AG09319 (cell line): ENCODE measurements at places on chromosomes 5 and 9.

DNA sequence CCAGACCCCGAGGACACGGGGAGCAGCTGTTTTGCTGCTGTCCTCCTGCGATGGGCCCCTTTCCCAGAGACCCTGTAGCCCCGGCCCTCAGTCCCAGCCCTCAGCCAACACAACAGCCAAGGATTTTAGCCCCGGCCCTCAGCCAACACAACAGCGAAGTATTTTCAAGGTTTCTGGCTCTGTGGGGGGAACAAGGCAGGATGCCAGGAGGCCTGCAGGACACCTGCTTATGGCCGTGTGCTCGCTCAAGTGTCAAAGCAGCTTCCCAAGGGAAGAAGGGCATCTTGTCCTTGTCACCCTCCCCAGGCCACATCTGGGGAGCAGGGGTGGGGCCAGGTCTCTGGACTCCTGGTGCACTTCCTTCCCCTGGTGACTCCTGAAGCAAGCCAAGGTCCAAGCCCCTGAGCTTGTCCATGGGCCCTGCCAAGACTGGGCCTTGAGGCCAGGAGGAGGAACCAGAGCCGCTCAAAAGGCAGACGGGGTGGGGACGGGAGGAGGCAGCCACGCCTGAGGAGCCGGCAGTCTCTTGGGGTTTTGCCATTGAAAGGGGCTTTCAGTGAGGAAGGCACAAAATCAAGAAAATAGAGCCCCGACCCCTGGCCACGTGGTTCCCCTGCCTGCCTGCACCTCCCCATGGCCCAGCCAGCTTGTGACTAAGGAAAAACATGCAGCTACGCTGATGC is 10.8 kb downstream of the KCNT1 start:
- DNase-seq = no peak

- DNase-seq = no peak
Measured at GRCh38 chr5:147464211-147464610, 45.7 kb downstream of the DPYSL3 start.

GRCh38 chr9:35716230-35716629 is 15.8 kb downstream of the TLN1 start:
- no peak for DNase-seq

- DNase-seq = no peak
Measured at GRCh38 chr5:59592101-59592500, 301.4 kb downstream of the PDE4D start.

- DNase-seq = no peak
Measured at GRCh38 chr9:137167747-137168572, 1.9 kb downstream of the LRRC26 start.

DNA sequence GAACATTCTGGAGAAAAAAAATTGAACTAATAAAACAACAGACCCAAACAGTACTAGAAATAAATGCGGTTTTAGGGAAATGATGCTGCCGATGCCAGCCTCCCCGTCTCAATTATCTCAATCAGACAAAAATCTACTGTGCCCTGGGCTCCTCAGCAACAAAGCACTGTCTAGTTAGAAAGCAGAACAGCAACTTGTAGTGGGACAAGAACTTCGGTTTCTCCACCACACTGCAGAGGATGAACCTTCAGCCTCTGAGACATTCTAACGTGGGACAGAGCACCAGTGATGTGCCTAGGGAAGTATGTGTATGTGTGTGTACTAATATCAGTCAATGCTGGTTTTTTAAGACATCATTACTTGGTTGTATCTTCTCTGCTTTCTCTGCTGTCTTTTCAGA is 11.1 kb upstream of the CAST start:
- no peak for DNase-seq

- no peak for DNase-seq
Measured at GRCh38 chr5:44443172-44443571, 54.0 kb upstream of the FGF10 start.

GRCh38 chr9:130872912-130873503 is 23.6 kb downstream of the QRFP start:
- DNase-seq = no peak

DNA sequence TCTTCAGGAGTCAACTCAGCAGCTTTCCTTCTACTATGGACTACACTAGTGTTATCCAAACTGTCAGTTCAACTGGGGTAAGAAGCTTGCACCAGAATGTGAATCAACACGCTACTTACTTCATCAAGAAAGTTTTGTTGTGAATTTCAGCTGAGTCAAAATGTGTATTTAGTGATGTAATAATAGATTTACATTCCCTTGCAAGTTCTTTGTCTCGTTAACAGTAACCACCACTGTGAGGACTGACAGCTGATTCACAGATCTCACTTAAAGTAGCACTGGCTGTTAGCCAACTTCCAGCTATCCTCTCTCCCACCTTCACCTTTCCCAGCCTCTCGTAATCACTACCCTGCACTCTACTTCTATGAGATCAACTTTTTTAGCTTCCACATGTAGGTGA is 445.3 kb downstream of the NTRK2 start:
- DNase-seq = no peak

GRCh38 chr9:72924154-72924790 is 28.6 kb downstream of the ALDH1A1 start:
- DNase-seq = no peak

- no peak for DNase-seq
Measured at GRCh38 chr5:73497497-73498056, 665 bp upstream of the BTF3 start.

DNA sequence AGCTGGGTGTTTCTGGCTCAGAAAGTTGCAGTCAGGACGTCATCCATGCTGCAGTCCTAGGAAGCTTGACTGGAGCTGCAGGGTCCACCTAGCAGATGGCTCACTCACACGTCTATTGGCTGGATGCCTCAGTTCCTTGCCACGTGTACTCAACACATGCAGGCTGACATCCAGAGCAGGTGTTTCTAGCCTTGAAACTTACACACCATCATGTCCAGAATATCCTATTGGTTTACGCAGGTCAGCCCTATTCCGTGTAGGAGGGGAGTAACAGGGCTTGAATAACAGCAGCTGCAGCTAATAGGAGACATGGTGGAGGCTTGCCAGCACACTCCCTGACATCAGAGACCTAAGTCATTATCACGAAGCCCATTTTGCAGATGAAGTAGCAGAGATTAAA is 473.5 kb downstream of the ACTL7B start:
- DNase-seq = no peak

DNA sequence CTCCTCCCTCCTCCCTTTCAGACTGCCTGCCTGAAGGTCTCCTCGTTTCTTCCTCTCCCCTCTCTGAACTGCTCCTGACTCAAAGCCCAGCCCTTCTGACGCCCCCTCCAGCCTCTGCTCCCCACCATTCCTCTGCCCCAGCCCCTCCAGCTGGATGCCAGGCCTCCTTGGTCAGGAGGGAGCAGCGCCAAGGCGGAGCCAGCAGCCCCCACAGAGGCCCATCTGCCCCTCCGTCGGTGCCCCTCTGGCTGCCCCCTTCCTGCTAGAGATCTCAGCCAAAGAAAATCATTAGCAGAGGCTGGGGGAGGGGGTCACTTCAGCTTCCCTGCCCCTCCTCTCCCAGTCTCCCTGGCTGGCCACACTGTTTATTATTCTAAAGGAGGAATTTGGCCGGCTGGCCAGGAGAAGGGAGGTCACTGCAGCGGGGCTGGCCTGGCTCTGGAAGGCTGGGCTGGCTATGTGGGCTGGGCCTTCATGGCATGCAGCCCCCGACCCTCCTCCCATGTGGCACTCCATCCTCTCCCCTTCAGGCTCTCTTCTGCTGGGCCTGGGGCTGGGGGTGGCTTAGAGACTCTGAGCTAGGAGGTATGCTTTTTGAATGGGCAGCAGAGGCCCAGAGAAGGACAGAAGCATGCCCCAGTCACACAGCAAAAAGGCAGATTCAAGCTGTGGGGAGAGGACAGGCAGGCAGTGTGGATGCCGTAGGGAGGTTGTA is 16.9 kb downstream of the PDGFRB start:
- DNase-seq = no peak

- DNase-seq = no peak
Measured at GRCh38 chr5:65061250-65061973, 292.7 kb downstream of the CWC27 start.

GRCh38 chr5:39587675-39588074 is 162.9 kb upstream of the DAB2 start:
- no peak for DNase-seq

GRCh38 chr5:169063316-169063953 is 237.5 kb downstream of the SLIT3 start:
- no peak for DNase-seq

DNA sequence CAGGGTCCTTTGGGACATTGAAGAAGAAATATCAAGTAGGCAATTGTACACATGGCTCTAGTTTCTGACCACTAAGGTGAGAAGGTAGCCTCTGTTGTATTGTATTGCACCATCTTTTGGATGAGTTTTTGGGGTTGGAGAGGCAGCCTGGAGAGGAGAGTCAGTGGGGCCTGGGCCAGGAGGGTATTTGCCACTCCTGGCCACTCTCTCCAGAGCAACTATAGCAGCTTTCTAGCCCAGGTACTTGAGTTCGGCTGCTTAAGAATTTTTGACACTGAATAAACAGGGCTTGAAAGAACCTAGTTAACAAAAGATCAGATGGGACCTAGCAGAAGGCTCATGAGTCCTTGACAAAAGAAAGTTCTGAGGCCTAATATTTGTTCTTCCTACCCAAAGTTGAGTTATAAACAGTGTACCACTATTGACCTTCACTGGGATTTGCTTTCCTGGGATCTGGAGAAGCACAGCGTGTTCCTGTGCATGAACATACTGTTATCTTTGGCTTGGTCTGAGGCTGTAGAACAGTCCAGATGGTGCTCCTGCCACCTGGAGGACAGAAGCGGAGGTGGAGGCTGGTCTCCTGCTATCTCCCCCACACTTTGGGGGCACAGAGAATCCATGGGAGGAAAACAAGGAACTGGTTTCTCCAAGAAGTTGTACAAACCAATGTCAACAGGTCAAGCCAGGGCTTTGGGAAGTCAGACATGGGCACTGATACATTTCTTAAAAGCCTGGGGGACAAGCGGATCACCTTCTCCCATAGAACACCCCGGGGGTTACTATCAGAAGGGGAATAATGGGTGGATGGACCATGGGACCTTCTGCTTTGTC is 110.4 kb upstream of the LIFR start:
- peak; percentile 5 for DNase-seq

DNA sequence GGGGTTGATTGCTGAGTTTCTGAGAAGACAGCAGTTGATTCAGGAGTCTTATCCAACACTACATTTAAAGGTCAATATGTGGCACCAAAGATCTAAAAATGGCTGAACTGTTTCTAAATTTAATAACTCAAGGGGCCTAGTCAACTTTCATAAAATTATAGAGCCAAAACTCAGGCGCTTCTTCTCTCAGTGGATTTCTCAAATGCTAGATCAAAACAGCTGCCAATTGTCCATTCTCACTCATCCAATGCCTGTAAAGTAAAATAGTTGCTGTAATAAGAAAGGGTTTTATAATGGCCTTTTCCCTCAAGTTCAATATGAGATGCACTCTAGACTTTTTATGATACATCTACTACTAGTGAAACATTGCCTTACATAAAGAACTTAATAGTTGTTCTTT is 26.5 kb downstream of the ADAMTSL1 start:
- no peak for DNase-seq

DNA sequence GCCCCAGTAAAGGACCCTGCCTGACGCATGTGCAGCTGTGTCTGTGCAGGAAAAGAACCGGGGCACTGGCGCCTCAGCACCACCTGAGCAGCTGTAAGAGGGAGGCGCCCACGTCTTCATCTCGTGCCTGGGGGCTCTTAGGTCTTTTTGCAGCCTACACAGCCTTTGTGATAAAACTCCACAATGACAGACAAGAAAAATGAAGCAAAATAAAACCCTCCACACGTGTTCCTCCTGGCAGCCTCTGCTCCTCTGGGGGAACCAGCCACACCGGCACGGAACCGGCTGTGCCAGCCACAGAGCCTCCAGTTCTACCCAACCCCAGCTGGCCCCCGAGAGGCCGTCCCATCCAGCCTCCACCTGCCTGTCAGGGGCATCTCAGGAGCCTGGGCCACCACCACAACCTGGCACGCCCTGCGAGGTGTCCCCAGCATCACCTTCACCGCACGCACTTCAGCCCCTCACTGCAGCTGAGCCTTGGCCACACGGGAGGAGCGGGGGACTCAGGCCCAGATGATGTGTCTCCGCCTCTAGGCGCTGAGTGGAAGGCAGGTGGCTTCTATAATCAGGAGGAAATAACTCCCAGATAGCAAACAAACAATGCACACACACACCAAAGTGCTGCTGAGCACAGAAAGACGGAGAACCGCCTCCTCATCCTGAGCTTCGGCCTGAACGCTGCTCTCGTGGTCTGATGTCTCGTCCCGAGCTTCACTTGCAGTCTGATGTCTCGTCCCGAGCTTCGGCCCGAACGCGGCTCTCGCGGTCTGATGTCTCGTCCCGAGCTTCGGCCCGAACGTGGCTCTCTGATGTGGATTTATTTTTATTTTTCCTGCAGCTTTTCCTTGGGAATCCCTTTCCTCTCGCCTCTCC is 28.6 kb upstream of the NSMF start:
- DNase-seq = no peak

- no peak for DNase-seq
Measured at GRCh38 chr5:1343931-1344901, 683 bp downstream of the CLPTM1L start.

- DNase-seq = no peak
Measured at GRCh38 chr5:53067641-53068040, 41.9 kb downstream of the MOCS2 start.

GRCh38 chr5:19140276-19140675 is 847.7 kb downstream of the CDH18 start:
- DNase-seq = no peak

GRCh38 chr5:1652873-1653697 is 129.3 kb upstream of the LPCAT1 start:
- no peak for DNase-seq

DNA sequence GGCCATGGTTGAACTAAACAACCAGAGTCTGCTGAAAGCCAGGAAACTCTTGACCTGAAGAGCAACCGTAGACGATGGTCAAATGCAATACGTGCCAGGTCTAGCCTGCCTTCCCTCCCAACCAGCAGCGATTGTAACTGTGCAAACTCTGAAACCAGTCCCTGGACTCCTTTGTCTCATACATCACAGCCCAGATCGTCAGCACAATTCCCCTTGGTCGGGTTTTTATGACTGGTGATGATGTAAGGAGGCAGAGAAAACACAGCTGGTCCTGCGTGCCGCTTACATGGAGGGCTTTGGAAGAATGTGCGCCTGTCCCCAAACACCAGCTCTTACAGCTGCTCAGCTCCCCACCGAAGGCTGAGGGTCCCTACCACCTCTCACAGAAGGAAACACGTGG is 24.6 kb downstream of the SMIM23 start:
- no peak for DNase-seq

- no peak for DNase-seq
Measured at GRCh38 chr5:35618781-35619180, 1.1 kb downstream of the SPEF2 start.

GRCh38 chr5:141992349-141992963 is 20.4 kb downstream of the GNPDA1 start:
- DNase-seq = no peak

DNA sequence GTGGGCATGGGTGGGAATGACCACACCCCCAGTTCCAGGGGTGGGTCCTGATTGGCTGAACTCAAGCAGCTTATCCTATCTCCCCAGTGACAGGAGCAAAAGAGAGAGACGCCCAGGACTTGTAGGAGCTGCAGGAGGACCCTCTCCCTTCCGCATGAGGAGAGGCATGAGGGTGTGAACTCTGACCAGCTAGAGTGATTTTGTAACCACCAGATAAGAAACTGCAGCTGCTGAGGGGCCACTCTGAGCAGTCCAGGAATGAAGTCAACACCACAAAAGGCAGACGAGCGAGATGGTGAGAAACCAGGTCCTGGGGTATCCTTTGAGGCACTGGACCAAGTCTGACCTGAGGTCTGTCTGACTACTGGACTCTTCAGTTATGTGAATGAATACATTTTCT is 521.9 kb downstream of the BNC2 start:
- no peak for DNase-seq

GRCh38 chr5:138874771-138875551 is at the start of gene LRRTM2:
Gene LRRTM2 (minus strand): TSS chr5:138875335. CDS start chr5:138874911, 424 bp downstream.
- peak; percentile 57 for DNase-seq
